Inflammatory macrophage treated with lipopolysaccharide for 4 hours (primary cell): ENCODE measurements at places on chromosomes 2 and 18.
A peak's percentile ranks its signal among the peaks of the same experiment; 100 is the strongest.

DNA sequence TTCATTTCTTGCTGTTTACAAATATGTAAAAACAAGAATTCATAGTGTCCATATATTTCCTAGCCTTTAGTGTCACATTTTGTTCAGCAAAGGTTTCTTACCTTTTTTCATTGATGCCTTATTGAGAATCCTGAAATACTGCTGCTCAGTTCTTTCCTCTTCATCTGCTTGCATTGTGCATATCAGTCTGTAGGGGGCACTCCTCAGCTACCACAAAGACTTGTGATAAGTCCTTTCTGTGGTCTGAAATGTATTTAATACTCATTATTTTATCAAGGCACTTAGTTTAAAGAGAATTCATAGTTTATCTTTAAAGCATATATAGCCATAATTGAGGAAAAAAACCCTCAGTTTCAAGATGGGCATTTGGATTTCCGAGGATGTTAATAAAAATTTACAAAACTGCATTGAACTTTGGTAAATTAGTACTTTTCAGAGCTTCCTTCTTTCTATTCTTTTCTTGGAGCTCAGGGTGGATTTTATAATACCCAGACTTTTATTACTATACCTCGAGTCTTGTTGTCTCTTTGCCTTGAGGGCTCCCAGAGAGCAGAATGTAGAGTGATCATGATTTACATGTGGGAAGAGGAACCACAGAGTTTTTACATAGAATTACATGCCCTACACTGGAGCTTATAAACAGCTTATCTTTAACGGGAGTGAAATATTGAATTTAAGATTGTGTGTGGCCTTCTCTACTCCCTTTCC lies 570.1 kb downstream of the PLCL1 start:
- peak; percentile 40 for DNase-seq

- DNase-seq: peak; percentile 16
Measured at GRCh38 chr2:206071807-206072206, 14.2 kb downstream of the INO80D start.

GRCh38 chr2:64331849-64332699 lies 121.9 kb upstream of the LGALSL start:
- DNase-seq: no peak

- no peak for DNase-seq
Measured at GRCh38 chr2:196601430-196602306, 37.8 kb upstream of the CCDC150 start.

GRCh38 chr2:171433763-171434012 lies at the start of gene METTL8:
Gene METTL8 (minus strand): TSS chr2:171433990. CDS start chr2:171392185, 41,805 bp downstream.
- DNase-seq: no peak

DNA sequence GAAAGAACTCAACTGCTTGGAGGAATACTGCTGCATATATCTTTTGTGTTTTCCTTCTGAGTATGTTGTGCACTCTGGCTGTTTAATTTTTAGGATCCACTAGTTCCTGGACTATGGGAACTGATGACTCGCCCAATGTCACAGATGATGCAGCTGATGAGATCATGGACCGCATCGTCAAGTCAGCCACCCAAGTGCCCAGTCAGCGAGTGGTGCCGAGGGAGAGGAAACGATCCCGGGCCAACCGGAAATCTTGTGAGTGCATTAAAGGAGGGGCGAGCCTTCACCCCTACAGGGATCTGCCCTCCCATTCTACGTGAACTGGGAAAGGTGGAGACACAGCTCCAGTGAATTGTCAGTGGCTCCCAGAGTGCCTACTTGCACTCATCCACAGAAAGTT lies 59.6 kb downstream of the TPGS2 start:
- DNase-seq: no peak

- DNase-seq: no peak
Measured at GRCh38 chr2:18559531-18560030, 872 bp downstream of the RDH14 start.

DNA sequence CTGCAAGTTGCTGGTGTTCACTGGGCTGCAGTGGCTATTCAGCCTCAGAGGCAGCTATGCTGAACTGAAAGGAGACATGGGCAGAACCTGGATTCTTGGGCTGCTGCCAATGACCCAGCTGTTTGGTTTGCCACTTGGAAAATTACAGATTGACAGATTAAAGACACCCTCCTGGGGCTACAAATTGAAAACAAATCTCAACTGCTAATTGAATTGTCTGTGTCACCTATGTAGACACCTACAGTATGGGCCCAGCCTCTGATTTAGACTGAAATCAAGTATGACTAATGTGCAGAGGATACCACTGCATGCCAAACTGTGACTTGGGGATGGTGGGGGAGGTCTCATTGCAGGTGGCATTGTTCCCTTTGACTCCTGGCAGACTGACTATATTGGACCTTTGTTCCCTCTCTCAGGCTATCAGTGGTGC lies 42.8 kb downstream of the ITSN2 start:
- DNase-seq: no peak

DNA sequence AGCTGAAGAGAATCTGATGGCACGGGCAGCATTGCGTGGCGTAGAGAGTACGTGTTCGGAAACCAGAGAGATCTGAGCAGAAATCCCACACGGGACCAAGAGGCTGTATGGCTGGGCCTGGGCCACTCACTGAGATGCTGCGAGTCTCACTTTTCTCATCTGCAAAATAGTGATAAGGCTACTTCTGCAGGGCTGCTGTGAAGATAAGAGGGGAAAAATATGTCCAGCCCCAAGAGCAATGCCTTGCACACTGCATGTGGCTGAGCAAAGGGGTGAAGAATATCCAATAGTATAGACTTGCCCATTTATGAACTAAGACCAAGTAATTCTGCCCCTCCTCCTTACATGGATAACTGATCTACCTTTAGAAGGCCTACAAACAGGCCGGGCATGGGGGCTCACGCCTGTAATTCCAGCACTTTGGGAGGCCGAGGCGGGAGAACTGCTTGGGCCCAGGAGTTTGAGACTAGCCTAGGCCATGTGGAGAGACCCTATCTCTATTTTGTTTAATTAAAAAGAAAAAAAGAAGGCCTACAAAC lies 3.1 kb downstream of the FECH start:
- DNase-seq: no peak

GRCh38 chr18:67142604-67143003 lies 373.9 kb downstream of the DSEL start:
- no peak for DNase-seq

- DNase-seq: no peak
Measured at GRCh38 chr18:2411381-2411960, 159.8 kb downstream of the METTL4 start.

DNA sequence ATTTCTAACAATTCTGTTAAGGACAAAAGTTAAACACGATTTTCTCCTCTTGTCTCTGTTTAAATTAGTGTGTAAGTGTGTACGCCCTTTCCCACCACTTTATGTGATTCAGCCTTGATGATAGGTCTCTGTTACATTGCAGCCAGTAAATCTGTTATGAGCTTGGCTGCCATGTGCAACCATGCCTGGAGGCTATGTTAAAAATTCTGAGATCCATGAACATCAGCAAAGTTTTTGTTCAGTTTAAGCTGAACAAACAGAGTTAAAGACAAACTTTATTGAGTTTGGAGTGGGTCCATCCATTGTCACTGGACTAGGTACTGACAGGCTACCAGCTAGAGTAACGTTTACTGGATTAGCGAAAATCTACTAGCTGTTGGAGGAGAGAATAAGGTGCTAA lies 110.4 kb downstream of the NCKAP5 start:
- DNase-seq: no peak

DNA sequence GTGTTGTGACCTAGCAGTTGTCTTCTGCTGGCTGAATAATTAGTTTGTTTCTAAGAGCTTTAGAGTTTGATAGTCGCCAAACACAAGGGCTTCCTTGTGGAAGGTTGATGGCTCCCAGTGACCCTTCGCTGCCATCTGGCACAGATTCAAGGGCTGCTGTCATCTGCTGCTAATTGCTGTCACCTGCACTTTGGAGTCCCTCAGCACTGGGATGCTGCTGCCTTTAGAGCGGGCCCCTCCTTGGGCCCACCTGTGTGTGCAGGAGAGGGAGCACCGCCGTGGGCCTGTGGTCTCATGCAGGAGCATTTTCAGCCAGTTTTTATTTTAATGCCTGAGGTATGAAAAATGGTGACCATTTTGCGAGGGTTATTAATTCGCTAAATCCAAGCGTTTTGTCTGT lies 154.0 kb upstream of the NFATC1 start:
- DNase-seq: no peak

DNA sequence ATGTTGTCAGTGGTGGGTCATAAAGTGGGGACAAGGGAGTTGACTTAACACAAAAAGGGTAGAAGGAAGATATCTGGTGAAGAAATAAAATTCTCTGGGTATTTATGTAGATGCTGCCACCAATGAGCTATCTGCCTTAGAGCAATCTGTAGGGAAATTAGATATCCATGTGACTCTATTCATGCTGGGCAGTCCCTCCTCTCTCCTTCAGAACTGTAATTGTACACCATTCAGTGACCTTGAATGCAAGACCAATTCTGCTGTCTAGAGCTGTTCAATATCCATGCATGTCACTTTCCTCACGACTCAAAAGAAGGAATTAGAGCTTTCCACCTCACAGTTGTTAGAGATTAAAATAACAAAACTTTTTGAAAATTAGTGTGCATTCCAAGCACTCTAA lies 28.6 kb upstream of the TDRD15 start:
- no peak for DNase-seq

DNA sequence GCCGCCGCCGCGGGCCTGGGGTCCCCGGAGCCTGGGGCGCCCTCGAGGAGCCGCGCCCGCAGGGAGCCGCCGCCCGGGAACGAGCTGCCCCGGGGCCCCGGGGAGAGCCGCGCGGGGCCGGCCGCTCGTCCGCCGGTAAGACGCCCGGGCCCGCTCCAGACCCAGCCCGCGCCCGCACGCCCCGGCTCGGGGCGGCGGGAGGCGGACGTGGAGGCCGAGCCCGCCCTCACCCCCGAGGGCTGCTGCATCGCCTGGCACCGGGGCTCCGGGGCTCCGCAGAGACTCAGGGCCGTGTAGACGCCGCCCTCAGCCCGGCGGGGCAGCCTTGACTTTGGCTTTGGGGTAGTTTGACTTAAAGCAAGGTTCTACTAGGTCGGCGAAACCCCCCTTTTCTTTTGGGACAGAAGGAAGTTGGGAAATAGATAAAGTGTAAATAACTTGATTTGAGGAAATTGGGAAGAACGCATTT lies 335 bp downstream of the ERFE start:
- no peak for DNase-seq

DNA sequence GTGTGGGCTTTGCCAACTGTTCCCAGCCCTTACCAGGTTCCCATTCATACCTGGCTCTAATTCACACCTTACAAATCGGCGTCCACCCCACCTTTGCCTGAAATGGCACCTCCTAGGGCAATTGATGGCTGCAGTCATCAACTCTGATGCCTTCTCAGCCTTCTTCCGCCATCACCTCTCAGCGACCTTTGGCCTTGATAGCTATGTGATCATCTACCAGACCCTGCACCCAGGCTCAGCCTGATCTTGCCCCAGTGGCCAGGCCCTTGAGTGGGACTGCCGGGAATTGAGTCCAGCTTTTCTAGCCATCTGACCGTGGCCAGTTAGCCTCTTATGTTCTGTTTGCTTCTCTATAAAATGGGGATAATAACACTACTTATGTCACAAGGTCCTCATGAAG lies 32.5 kb downstream of the PSD4 start:
- DNase-seq: no peak

DNA sequence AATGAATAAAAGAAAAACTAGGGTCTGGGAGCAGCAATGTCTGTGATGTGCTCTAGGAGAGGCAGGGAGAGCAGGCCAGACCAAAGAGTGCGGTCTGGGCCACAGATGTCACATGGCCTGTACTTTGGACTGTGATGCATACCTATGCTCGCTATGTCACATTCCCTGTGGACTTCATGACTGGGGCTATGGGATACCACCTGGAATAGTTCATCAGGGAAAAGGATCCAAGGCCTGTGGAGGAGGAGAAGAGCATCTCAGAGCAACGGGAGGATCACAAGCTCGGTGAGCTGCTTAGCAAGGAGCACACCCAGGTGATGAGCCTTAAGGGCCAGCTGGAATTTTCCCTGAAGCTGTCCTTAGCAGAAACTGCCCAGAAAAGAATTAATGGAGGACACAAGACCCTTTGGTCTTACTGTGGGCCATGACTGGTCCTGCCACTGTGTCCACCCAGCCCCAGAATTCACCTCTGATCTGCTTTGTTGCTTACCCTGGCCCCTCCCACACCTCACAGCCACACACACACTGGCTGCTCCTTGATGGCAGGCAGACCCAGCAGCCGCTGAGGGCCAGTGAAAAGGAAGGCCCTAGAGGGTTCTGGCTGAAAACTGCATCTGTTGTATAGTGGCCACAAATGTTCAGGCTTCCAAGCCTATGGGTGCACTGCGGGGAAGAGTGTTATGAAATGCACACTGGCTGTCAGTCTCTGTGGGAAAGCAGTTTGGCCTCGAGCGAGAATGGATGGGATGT lies 25.3 kb upstream of the GCC2 start:
- no peak for DNase-seq

- DNase-seq: no peak
Measured at GRCh38 chr2:20484034-20484617, 37.3 kb downstream of the RHOB start.

DNA sequence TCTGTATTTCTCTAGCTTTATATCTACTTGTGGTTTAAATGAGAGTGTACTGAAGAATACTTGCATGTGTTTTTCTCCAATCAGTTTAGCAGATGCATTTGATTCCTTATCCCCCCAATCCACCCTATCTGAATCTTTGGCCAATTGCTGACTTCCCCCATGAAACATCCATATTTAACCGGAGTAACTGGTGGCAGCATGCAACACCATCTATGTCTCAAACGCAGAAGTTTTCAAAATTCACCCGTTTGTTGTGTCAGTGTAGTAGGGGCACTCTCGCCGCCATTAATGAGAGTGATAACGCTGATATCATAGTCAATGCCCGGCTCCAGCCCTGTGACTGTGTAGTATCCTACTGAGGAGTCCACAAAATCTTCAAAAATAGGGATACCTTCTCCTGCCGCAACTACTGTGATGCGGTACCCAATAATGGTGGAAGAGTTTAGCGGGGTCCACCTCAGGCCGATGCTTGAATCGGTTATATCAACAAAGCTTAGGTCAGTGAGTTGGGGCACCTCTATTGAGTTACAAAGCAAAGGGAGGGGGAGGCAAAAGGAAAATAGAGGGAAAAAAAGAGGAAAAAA lies 43.1 kb downstream of the FN1 start:
- DNase-seq: no peak

DNA sequence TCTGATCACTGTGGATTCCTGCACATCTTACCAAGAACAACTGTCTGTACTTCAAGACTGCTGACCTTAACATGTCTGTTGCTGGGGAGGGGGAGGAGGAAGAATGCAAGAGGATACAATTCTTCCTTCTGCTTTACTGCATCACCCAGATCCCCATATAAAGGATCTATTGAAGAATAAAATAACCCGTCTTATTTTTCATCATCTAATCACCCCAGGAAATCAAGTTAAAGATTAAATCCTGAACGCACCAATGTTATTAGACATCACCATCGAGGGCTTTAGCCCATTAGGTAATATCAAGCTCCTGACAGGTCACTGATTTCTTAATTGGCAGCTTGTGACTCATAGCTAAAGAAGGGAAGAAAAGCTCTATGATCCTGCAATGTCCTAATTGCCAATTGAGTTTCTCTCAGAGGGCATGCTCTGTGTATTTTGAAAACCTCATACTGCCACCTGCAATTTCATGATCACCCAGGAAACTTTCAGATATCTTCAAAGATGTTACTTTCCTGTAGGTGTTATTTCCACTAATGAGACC lies 75.4 kb upstream of the KCNE4 start:
- DNase-seq: peak; percentile 42
